ENCODE measurements at places on chromosomes 12 and 14. TPM values are rescaled to one million over a fixed set of nuclear protein-coding genes. Genes with fewer than 3 reads are reported as not detected.
A peak's percentile ranks its signal among the peaks of the same experiment; 100 is the strongest.

GRCh38 chr14:65432361-65432948, 19.9 kb downstream of the FUT8 start:
- no peak for ATAC-seq

- no peak for ATAC-seq
Observed at GRCh38 chr12:52284562-52285171, 6.7 kb downstream of the KRT81 start.

GRCh38 chr12:14373217-14373616, 7.7 kb downstream of the ATF7IP start:
- ATAC-seq: peak; percentile 71

GRCh38 chr12:29771786-29772185, 12.0 kb downstream of the TMTC1 start:
- no peak for ATAC-seq

GRCh38 chr14:79705126-79705894, 506.0 kb downstream of the DIO2 start:
- no peak for ATAC-seq

GRCh38 chr12:13345722-13346121, 149.2 kb downstream of the EMP1 start:
- no peak for ATAC-seq

DNA sequence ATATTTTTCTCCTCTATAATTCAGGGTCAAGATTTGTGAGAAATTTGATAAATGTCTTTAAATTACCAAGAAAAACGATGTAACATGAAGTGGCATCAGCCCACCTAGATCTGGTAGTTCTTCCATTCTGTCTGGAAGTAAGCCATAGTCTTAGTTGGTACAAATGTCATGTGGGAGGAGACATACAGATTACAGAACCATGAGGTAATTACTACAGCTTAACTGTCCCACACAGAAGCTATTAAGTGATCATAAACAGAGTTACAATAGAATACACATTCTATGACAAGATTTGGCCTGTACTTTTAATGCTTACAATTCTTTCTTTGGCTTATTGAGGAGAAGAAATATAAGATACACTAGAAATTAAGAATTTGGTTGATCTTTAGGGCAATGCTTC, 13.7 kb upstream of the SIX1 start:
- ATAC-seq: no peak

DNA sequence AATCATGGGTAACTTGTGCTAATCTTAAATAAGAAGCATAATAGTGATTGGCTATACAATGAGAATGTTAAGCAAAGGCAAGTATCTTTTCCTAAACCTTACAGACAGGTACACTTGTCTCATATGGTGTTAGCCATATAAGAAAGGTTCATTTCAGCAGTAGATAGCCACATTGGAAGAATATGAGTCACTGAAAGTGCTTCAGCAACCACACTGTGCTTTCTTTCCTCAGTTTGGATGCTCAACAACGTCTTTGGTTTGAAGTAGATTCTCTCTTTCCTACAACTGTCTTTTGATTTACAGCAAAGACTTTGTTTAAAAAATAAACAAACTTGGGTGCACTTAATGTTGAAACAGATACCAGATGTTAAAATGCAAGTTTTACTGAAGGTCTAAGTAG, 8.9 kb downstream of the DDHD1 start:
- ATAC-seq: no peak

- ATAC-seq: no peak
Observed at GRCh38 chr12:58396239-58396638, 454.9 kb downstream of the ATP23 start.

DNA sequence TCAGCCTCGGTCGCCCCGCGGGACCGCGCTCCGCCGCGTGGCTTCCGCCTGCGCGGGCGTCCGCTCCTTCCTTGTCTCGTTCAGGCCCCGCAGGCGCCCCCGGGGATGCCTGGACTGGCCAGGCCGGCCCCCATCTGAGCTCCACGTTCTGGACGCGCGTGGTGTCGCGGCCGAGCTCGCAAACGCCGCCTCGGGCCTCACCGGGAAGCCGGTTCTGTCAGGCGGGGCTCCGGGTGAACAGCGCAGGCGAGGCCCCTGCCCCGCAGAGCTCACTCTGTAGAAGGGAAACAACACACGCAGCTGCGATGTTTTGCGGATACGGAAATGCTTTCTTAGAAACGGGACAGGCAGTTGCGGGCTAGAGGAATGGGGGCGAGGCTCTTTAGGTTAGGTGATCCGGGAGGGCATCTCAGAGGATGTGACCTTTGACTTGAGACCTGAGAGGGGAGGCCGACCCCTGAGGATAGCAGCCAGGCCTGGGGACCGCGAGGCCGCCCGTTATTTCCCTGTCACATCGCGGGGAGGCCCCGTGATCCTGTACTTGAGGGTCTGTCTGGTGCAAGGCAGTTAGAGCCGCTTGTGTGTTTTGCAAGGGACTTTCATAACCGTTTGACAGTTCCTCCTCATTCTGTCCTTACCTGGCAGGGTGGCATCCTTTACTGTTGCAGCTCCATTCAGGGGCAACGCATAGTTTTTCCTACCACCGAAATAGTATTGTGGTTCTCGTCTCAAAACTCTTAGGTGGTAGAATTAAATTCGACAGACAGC, 584 bp downstream of the VRK1 start:
- ATAC-seq: peak; percentile 36

GRCh38 chr12:120698665-120699064, 11.6 kb upstream of the UNC119B start:
- ATAC-seq: peak; percentile 23

DNA sequence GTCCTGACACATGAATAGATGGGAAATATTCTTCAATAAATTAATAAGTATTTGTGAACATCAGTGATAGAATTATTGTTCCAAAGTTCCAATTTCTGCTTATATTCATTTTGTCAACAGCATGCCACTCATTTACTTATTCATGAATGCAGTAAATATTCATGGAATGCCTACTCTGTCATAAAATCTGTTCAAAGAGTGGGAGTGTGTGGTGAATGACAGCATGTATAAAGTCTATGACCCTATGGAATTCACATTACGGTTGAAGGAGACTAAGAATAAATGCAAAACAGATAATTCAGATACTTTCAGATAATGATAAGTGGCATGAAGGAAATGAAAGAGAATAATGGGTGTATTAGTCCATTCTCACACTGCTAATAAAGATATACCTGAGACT, 494.7 kb downstream of the NRXN3 start:
- no peak for ATAC-seq

- ATAC-seq: no peak
Observed at GRCh38 chr14:77822741-77823140, 22.8 kb downstream of the ADCK1 start.

Gene ENDOU
- total RNA-seq: 66.9 TPM

Gene GALNT6
- total RNA-seq: 13.4 TPM

Gene TCL1B
- not detected for total RNA-seq

Gene KLHL33
- total RNA-seq: 0.04 TPM

Gene GAS2L3
- total RNA-seq: 4.7 TPM

Data from esophagus mucosa (tissue), 1 donor.